ENCODE measurements at places on chromosomes 13 and 19. TPM values are rescaled to one million over a fixed set of nuclear protein-coding genes. Genes with fewer than 3 reads are reported as not detected.

DNA sequence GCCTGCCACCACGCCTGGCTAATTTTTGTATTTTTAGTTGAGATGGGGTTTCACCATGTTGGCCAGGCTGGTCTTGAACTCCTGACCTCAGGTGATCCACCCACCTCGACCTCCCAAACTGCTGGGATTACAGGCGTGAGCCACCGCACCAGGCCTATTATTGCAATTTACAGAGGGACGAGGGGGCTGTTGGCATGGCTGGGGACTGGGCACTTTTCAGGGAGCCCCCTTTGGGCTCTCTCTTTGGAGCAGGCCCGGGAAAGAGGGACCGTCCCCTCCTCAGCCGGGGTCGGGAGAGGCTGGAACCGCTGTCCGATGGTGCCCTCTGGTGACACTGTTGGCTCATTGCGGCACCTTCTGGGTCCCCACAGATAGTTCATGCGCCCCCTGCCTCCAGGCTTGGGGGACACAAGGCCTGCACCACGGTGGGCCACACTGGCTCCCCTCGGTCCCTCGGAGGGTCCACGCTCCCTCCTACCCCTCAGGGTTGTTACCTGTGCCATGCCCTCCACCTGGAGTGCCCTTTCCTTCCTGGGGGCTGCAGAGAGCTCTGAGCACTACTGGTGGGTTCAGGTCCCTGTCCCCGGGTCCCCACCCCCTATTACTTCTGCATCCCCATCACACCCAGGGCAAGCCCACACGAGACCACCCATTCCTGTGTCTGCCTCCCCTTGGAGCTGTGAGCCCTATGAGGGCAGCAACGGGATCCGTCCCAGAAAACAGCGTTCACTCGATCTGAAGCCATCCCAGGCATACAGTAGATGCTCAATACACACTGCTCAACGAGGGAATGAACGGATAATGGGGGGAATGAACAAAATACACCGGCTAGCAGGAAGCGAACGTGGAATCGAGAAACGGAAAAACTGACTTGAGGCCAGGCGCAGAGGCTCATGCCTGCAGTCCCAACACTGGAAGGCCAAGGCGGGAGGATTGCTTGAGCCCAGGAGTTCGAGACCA is 12.5 kb downstream of the FEM1A start:
- peak; percentile 61 for DNase-seq

DNA sequence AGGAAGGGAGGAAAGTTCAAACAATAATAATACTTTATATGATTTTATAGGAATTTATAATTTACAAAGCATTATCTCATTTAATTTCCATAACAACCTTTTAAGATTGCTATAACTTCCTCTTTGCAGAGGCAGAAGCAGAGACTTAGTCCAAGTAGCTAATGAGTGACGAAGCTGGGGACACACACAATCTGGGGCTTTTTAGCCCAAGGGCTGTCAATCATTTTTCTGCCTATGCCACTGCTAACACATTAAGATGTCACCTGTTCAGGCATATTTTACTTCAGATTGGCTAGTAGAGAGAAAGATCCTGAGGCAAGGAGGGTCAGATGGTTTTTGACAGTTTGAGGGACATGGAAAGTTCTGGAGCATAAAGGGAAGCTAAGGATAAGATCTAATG is 12.6 kb downstream of the SCEL start:
- DNase-seq: no peak

- no peak for DNase-seq
Observed at GRCh38 chr19:44973982-44974735, 19.0 kb downstream of the CLPTM1 start.

DNA sequence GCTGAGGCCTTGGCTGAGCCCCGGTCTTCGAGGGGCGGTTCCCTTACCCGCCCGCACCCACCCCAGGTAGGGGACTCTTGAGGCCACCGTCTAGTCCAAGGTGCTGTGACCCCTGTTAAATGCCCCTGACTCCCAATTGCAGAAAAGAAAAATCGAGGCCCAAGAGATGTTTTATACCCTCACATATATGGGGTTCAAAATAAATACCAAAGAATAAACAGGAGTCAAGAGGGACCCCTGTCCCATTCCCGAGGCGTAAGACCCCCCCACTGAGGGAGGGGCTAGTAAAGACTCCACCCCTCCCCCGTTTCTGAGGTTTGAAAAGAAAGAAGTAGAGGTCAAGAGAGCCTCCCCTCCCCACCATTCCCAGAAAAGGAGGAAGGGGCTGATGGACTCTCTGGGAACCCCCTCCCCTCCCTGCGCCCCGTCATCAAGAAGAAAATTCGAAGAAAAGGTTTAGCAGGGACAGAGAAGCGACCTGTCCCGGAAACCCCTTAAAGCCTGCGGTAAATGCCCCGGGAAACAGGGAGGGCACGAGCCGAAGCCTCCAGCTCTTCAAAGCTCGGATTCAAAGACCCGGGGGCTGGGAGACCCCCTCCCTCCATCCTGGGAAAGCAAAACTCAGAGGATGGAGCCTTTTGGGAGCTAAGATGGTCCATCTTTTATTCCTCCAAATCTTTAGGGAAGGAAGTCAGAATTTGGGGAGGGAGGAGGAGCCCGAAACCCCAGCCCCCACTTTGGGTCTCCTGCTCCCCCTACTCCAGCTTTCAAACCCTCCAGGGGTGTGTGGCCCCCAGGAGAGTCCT is 755 bp upstream of the RAB3A start:
- no peak for DNase-seq

DNA sequence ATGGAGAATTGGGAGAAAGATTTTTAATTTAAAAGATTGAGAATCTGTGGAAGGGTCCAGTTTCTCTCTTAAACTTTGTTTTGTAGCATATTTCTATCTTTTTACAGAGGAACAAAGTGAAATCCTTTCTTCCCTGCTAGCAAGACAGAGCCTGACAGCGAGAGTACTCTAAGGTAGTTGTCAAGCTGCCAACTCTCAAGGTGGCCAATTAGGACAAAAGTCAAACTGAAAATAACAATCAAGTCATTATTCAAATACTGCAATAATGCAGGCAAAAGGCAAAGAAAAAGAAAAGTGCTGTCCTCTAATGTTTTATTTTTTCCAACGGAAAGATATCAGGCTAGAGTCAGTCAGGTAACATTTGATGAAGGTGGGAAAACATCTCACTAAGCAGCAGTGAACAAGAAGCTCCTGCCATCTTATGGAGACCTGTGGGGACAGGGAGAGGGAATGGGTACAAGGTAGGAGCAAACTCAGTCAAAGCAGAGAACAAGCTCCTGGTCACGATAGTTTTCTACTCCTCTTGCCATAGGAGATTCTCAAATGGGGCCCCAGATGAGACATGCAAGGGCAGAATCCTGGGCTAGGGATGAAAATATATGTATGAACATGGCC is 801.9 kb upstream of the SLITRK1 start:
- DNase-seq: no peak

GRCh38 chr19:46537136-46538097 is 41.8 kb upstream of the PNMA8B start:
- no peak for DNase-seq

- DNase-seq: no peak
Observed at GRCh38 chr13:94886191-94886590, 173.8 kb upstream of the SOX21 start.

GRCh38 chr19:15098460-15098859 is 8.7 kb upstream of the SYDE1 start:
- DNase-seq: no peak

DNA sequence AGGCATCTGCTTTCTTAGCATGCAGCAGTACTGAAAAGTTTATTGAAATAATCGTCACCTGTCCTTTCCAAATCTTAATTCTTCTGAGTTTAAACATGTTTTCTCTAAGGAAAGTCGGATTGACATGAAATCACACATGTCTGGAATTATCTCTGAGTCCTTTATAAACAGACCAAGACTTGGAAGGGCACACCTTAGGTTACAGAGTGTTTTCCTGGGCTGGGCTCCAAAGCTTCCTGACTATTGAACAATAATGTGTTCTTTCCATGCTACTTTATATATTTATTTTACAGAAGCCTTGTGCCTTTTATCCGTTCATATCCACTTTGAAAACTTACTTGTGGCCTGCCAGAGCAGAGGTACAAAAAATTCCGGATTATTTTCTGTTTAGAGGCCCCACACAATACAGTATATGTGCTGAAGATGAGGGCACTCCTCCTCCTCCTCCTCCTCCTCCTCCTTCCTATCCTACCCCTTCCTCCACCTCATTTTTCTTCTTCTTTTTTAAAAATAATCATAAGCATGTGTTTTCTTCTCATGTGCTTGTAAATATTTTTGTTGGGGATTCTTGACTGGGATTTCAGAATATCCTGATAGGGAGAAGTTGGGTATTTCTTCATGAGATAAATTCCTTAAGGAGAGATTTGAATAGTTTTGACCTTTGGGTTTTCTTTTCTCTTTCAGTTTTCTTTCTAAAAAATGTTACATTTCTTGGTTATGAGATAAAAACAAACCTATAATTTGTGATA is 52.3 kb downstream of the LRCH1 start:
- DNase-seq: no peak

- DNase-seq: no peak
Observed at GRCh38 chr13:66375756-66376155, 854.4 kb downstream of the PCDH9 start.

- DNase-seq: no peak
Observed at GRCh38 chr13:106596275-106596937, 28.5 kb upstream of the ARGLU1 start.

DNA sequence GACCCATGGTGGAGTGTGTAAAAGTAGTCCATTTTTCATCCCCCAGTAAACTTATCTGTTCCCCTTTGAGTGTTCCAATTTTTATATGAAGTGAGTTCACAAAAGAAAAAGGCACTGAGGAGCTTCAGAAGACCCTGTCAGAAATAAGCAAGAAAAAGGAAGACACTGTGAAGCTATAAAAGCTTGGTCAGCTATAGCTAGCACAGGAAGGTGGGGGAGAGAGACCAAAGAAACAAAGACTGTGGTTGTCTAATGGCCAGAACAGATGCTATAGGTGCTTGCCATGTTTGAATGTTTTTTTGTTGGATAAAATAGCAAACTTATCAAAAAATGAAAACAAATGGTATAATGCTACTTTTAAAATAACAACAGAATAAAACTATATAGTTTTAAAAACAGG is 46.5 kb downstream of the RCBTB2 start:
- DNase-seq: no peak

- DNase-seq: no peak
Observed at GRCh38 chr13:43815204-43815603, 28.4 kb upstream of the ENOX1 start.

DNA sequence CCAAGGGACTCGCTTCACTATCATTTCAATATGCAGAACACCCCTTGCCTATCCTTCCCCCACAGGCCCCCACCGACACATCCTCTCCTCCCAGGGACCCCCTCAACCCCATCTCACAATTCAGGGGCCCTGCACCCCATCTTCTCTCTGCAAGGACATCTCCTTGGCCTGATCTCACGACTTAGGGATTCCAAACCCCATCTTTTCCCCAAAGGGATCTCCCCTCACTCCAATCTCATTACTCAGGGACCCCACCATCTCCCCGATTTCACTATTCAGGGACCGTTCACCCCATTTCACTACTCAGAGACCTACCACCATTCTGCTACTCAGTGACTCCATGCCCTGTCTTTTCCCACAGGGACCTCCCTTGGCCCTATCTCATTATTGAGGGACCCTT is 1.4 kb downstream of the MAP2K2 start:
- no peak for DNase-seq

GRCh38 chr19:45922281-45922680 is 7.7 kb upstream of the NANOS2 start:
- DNase-seq: no peak

- DNase-seq: no peak
Observed at GRCh38 chr13:99990126-99990977, 8.8 kb downstream of the ZIC2 start.

GRCh38 chr13:35552172-35552844 is 75.8 kb upstream of the MAB21L1 start:
- DNase-seq: no peak

DNA sequence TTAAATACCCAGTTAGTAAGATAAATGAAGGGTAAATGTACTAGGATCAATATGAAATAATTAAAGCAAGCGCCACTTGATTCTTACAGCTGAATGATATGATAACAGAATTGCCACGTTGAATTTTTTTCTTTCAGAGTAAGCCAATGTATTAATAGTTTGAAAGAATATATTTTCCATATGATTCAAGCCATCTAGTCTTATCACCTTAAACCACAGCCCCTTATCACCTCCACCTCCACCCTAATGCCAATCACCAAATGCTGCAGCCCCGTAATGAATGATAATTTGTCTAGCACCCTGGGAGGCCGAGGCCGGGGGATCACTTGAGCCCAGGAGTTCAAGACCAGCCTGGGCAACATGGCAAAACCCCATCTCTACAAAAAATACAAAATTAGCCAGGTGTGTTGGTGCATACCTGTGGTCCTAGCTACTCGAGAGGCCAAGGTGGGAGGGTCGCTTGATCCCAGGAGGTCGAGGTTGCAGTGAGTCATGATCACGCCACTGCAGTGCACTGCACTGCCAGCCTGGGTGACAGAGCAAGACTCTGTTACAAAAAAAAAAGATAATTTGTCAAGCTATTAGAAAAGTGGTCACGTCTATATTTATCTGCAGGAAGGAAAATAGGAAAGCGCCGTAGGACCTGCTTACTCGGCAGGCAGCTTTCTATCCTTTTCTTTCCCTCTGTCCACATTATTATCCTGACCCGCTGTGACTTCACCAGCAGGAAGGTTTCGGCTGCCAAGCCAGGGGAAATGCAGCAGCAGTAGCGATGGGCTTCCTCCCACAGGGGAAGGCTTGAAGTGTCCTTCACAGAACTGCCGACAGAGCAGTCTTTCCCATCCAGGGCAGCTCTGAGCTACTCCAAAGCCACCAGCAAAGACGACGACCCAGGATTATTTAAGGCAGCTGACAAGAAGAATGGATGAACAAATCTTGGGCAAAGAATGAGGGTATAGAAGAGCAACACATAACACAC is 19.7 kb upstream of the CLN5 start:
- DNase-seq: no peak

- no peak for DNase-seq
Observed at GRCh38 chr19:36707134-36707533, 19.7 kb downstream of the ZNF567 start.

DNA sequence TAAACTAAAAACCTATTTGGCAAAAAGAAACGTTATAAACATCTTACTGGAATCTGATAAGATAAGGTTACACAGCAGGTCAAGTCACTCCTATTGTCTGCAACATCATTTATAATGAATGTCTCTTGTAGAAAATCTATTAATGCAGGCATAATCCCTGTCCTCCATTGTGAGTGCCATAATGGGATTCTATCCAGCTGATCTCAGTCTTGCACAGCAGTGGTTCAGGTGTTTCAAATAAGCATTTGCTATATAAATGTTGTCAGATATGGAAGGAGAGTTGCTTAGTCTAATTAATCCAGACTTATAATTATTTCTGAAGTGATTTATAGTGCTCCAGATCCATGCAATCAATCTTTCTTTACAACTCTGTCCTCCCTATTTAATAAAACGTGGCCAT is 186.5 kb upstream of the ATXN8OS start:
- DNase-seq: no peak

GRCh38 chr13:30119476-30119875 is 187.9 kb downstream of the KATNAL1 start:
- no peak for DNase-seq

GRCh38 chr19:37333457-37333856 is 37.4 kb upstream of the ZNF527 start:
- DNase-seq: no peak

GRCh38 chr19:51020988-51021651 is 1.6 kb upstream of the KLK10 start:
- no peak for DNase-seq

SIGLECL1 gene
- not detected for total RNA-seq

GRK1 gene
- total RNA-seq: 0.41 TPM

TPTE2 gene
- total RNA-seq: 0.60 TPM

TMEM221 gene
- 6.0 TPM for total RNA-seq

NPAS1 gene
- total RNA-seq: 3.9 TPM

PRODH2 gene
- not detected for total RNA-seq

ZNF471 gene
- not detected for total RNA-seq

RNF17 gene
- total RNA-seq: not detected

METTL21C gene
- not detected for total RNA-seq

TEX26 gene
- not detected for total RNA-seq

APOC1 gene
- 18.6 TPM for total RNA-seq

All from mesothelial cell of epicardium (in vitro differentiated cells).